Hematopoietic multipotent progenitor cell (in vitro differentiated cells): ENCODE measurements at places on chromosomes 5 and 9. TPM values are rescaled to one million over a fixed set of nuclear protein-coding genes. Genes with fewer than 3 reads are reported as not detected.
A peak's percentile ranks its signal among the peaks of the same experiment; 100 is the strongest.

DNA sequence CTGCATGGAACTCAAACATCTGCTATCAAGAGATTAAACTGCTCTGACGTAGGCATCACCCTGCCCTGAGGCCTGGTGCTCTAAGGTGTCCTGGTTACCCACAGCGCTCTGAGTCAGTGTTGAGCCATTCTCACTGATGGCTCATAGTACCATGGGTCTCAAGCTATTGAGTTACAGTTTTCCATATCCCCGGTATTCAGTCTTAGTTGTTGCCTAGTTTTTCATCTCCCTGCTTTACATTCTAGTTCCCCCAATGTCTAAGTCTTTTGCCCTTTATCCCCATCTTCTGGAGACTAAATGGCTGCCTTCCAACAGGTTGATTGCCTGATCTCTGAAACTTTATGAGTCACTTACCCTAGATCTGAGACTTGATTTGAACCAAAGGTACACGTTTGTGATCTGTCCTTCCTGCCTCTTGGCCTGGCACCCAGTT lies 161.2 kb upstream of the PTGER4 start:
- no peak for DNase-seq

- no peak for DNase-seq
Measured at GRCh38 chr5:79962575-79963222, 28.4 kb downstream of the MTX3 start.

- DNase-seq = no peak
Measured at GRCh38 chr5:139659695-139660101, 11.5 kb downstream of the CXXC5 start.

PCDHGB1 gene
- total RNA-seq = 0.27 TPM

HRH2 gene
- 5.1 TPM for total RNA-seq

DNA sequence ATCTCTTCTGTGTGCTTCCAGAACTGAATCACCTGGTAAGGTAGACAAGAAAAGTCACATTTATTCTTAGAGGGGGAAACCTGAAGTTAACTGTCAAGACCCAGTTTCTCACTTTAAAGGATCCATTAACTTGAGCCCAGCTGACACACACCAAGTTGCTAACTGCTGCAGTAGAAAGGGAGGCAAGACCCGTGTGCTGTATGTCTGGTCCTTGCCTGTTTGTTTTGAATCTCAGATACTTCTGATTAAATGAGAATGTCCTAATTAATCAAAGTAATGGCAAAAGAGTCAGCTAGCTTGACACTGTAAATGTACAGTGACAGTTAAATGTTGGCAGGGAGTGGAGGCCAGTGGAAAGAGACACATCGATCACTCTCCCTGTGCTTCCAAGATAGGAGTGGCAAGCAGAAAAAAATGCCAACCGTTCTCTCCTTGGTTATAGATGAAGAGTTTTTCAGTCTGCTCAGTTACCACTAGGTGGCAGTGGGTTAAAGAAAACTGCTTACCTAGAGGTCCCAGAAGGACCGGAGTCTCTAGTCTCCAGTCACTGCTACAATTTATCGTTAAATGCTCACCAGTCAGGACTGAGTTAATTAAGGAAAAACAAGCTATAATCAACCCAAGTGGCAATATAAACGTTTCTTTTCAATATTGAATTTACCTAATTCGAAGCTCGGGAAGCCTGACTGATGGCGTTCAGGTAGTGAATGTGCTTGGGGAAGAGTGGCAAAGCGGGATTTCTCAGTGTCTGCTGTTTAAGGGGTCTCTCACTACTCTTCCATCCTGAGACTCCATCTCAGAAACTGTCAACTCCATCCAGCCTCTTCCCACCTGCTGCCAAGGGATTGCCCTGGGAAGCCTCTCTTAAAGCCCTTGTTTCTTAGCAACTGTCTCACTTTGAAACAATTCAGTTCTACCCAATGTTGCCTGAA lies 18.4 kb downstream of the LSM11 start:
- DNase-seq = peak; percentile 66

DNA sequence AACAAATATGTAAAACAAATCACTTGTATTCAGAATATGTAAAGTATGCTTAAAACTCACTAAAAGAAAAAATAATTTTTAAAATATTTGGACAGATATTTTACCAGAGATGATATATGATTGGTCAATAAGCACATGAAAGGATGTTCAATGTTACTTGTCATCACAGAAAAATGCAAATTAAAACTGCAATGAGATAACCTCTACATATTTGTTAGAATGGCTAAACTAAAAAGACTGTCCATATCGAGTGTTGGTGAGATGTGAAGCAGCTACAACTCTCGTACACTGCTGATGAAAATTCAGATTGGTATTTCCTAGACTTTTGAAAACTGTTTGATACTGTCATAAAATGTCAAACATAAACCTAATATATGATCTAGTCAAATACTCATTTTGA lies 685.1 kb downstream of the DTWD2 start:
- DNase-seq = no peak
